Activated CD4-positive, alpha-beta T cell treated with anti-CD3 and anti-CD28 coated beads, Interleukin-2, amount 10 ng/mL, durations not matched to agents 24 days and 14 days (primary cell): ENCODE measurements at places on chromosomes 5 and 9.

GRCh38 chr5:113612060-113612496 is 98.6 kb downstream of the YTHDC2 start:
- DNase-seq, result no peak

GRCh38 chr9:126419475-126419874 is 92.8 kb downstream of the MVB12B start:
- DNase-seq, result no peak

DNA sequence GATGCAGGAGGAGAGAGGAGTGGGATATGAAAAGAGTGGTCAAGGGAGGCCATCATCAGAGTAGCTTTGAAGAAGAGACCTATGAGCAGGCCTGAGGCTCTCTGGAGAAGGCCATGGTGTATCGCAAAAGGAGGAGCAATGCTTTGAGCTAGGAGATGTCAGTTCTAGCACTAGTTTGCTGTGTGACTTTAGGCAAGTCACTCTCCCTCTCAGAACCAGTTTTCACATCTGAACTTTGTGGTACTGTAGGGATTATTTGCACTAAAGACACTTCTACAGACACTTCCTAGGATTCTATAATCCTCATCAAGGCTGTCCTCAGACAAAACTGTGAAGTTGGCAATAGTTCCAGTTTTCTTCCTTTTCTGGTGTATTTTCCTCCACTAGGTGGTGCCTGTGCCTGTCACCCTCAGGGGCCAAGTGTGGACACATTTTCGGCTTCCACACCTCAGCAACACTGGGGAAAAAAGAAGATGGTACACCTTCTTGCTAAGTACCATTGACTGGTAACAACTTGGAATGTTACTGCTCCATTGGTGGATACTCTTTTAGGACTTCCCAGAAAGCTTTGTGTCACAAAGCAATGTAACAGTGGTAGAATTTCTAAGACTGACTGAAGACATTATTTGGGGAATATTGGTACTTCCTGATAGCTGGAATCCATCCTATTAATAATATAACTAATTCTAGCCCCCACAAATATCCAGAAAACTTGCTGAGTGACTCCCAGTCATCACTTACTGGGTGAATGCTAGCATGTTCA is 9.9 kb downstream of the PAPPA start:
- no peak for DNase-seq

DNA sequence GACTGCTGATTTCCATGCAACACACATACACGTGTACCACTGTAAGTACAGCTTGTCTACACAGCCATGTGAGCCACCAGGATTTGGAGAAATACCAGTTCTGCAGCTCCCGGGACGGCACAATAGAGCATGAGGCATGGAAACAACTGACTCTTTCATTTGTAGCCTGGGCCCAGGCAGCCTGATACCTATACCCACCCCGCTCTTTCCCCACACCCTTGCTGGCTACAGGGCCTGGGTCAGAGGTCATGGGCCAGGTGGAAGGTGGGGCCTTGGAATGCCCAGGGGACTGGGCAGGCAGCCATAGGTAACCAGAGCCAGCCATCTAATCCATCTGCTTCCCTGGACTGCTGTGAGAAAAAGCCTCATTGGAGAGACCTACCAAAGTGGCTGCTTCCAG is 39.0 kb upstream of the ZSWIM6 start:
- no peak for DNase-seq

GRCh38 chr5:36885566-36886485 is 9.3 kb downstream of the NIPBL start:
- DNase-seq, result no peak

DNA sequence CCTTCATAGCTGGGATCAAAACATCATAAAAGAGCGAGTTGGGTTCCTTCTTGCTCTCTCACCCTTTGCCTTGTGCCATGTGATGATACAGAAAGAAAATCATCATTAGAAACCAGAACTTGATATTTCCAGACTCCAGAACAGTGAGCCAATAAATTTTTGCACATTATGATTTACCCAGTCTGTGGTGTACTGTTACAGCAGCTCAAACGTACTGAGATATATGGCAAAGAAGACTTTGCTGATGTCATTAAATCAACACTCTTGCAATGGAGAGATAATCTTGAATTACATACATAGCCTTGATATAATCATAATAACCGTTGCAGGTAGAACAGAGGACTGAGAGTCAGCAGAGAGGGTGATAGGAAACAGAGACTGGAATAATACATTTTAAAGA is 1271.6 kb downstream of the CDH12 start:
- no peak for DNase-seq

DNA sequence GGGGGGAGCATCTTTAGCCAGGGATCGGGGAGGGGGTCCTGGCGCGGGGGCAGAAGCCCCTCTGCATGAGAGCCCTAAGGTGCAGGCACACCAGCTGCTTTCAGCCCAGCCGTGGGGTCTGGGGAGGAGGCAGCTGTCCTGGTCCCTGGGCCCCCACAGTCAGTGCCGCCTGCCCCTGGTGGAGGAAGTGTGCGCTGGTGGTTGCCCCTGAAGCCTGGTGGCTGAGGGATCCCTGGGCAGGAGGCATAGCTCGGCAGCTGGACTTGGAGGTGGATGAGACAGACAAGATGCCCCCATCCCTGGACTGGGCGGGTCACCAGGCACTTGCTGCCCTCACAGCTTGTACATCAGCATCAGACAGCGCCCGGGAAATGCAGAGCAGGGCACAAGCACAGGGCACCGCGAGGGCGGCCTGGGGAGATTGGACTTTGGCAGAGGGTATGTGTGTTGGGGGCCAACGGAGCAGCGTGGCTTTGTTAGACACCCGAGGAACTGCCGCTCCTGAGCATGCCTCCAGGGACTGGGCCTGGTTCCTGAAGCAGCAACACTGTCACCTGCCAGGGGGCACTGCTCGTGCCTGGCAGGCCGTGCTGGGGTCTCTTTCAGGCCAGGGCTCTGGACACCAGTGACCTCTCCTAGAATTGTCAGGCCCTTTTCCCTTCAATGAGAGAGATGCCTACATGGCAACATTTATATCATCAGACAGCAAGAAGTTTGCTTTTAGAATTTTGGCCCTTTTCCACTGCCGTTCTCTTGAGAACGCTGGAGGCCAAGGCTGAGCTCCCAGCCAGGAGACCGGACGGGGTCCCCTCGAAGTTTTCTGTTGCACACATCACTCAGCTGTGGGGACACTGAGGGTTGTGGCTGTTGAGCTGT is 41.9 kb upstream of the CTSL start:
- DNase-seq, result no peak

DNA sequence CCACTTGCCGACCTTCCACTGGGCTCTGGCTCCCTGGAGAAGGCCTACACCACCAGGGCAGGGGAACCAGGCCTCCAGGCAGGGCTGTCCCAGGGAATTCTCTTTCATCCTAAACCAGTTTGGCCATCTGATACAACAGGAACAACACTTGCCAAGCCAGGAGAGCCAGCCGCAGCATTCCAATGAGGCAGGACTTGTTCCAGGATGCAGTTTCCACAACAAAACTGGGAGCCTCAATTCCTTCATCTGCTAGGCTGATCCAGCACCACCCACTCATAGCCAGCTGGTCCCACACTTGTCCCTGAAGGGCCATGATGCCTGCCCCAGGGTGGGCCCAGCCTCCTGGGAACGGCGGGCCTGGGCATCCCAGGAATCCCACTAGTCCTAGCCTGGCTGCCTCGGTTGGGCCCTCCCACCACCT is 26.0 kb downstream of the BICD2 start:
- no peak for DNase-seq

DNA sequence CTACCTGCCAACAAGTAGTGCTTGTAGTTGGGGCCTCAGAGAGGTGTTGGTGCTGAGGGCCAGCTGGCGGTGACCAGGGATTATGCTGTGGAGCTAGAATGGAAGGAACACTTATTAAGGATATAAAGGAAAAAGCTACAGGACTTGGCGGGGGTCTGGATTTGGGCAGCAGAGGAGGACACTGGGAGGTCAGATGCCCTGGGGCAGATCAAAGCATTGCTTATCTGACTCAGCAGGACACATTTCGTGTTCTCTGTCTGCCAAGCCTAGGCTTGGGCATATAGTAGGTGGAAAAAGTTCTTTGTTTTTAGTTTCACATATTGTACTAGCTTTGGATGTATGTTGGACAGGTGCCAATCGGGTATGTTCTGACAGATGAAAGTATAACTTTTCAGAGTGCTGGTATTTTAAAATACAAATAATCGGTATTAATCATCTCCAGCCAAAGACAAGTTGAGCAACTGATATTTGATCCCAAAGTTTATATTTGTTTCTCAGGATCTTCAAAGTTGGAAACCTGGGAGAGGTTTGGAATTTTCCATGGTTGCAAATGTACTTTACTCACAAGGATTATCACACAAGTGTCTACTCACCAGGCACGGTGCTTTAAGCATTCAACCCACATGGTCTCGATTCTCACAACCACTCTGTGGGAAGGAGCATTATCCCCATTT is 69.4 kb downstream of the IQGAP2 start:
- DNase-seq, result no peak

- DNase-seq, result peak; percentile 68
These were observed 131.9 kb downstream of the UGCG start for GRCh38 chr9:112028242-112029221.

DNA sequence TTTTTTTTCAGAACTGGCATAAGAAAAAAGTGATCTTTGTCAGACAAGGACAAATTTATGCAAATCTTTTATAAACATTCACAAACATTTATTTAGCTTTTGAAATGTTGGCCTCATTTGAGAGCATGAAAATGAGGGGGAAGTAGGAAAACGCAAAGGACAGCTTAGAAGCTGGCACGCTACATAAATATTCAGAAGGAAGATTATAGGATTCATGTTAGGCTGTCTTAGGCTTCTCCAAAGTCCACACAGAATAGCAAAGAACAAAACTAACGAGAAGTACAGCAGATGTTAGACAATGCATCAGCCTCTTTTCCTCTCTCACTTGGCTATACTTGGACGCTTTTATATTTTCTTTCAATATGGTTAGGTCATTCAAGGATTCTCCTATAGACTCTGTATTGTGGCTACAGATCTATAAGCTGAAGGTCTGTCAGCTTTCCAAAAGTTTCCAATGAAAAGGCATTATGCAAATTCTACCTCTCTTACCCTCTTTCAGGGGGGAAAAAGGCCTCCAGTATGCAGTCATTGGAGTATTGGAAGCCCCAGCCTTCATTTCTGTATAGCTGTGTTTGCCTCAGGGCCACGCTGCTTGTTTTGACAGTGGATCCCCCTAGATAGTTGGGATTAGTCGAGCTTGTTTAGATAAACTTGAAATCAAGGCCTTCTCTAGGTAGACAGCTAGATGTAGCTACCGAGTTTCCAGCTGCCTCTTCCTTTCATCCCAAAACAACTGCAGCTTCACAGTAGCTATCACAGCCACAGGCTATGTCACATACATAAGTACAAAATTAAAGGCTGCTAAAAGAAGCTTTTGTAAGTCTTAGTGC is 153.0 kb downstream of the DENND1A start:
- DNase-seq, result no peak
